ENCODE measurements at places on chromosomes 2 and 18. TPM values are rescaled to one million over a fixed set of nuclear protein-coding genes. Genes with fewer than 3 reads are reported as not detected.
A peak's percentile ranks its signal among the peaks of the same experiment; 100 is the strongest.

- peak; percentile 67 for DNase-seq
Measured at GRCh38 chr18:63016270-63016669, 300.9 kb downstream of the PHLPP1 start.

GRCh38 chr2:175181104-175181876 lies at the start of gene ATP5MC3:
TSS of gene ATP5MC3 (minus strand) at chr2:175181710. CDS start at chr2:175181393, 317 bp downstream.
- DNase-seq = peak; percentile 95

DNA sequence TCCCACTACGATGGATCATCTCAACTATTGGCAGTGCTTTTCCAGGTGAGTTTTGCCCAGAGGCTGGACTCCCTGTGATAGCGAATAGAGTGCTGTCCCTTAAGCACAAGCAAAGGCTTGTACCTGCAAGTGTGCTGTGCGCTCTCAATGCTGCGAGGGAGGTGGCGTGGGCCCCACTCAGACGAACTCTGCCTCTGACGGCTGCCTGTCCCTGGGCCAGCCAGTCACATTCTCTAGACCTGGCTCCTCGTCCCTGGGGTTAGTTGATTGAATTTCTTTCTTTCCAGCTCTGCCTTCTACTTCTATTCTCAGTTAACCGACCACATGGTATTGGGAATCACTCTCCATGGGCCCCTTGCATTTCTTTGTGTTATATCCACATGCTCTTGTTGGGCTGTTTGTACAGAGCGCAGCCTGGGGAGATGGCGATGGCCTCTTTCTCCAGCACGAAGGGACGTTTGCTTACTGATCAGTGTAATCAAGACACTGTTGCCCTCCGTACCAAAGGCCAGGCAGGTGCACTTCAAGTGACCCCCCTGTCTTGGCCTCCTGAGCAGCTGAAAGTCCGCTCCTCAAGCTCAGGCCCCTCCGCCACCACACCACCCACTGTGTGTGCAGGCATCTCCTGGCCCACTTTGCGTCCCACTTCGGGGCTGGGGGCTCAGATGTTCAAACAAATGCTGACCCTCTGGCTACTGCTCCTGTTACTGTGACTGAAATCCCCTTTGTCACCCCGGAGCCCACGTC lies 151.3 kb downstream of the ZNF236 start:
- DNase-seq = no peak

DNA sequence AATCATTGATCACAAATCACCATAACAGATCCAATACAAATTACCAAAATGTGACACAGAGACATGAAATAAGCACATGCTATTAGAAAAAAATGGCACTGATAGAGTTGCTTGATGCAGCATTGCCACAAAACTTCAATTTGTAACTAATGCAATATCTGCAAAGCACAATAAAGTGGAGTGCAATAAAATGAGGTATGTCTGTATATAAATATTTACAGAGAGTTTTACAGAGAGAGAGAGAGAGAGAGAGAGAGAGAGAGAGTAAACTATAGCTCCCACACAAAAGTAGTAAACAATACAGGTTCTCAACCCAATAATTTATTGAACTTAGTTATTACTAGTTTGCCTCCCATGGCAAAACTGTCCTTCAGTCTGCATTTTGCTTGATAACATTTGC lies 1807.0 kb downstream of the SUCLG1 start:
- DNase-seq = no peak

GRCh38 chr2:10828346-10828745 lies 15.8 kb upstream of the PDIA6 start:
- DNase-seq = no peak

DNA sequence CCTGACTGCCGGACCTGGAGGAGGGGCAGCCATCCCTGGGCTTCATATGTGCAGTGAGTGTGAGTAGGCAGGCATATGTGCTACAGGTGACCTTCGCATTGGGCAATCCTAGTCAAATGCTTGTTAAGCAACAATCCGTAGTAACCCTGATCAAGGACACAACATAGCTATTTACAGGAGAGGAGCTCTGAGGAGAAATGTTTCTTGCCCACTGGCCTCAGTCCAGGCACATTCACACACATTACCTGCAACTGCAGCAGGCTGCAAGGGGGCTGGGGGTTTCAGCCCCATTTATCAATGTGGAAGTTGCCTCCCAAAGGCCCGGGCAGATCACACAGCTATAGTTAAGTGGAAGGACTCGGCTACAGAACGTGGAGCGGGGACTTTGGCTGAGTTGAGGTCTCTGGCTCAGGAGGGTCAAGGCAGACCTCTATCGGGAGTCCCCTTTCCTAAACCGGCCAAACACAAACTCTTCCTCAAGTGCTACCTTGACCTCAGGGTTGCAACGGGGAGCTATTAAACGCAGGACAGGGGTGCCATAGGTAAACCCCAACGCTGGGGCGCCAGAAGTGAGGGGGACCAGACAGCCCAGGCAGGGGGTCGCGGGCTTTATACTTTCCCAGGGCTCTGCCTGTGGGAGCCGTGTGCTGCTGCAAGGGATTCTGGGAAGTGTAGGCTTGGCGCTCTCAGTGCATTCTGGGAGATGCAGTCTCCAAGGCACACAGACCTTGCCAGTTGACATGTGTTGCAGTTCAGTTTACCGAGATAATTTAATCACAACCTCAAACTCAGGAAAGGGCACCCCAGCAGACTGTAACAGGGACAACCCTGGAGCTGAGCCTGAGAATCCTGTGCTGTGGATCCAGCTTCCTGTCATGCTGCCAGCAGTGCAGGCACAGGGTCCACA lies 9.4 kb downstream of the KHK start:
- peak; percentile 23 for DNase-seq

DNA sequence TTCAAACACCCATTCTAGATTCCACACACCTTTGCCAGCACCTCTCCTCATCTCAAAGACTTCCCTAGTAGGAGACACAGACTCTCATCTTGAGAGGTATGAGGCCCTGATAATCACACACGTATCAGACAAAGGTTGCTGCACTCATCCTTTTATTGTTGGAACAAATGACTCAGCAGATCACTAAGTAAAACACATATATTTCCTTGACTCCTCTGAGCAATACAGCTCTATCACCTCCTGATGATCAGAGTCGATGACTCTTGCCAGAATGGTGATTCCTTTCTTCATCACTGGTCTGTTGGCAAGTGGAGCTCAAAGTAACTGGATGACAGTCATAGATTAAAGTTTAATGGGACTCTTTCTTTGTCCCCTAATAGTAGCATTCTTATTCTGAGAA lies 1049.2 kb upstream of the ZEB2 start:
- DNase-seq = peak; percentile 69

DNA sequence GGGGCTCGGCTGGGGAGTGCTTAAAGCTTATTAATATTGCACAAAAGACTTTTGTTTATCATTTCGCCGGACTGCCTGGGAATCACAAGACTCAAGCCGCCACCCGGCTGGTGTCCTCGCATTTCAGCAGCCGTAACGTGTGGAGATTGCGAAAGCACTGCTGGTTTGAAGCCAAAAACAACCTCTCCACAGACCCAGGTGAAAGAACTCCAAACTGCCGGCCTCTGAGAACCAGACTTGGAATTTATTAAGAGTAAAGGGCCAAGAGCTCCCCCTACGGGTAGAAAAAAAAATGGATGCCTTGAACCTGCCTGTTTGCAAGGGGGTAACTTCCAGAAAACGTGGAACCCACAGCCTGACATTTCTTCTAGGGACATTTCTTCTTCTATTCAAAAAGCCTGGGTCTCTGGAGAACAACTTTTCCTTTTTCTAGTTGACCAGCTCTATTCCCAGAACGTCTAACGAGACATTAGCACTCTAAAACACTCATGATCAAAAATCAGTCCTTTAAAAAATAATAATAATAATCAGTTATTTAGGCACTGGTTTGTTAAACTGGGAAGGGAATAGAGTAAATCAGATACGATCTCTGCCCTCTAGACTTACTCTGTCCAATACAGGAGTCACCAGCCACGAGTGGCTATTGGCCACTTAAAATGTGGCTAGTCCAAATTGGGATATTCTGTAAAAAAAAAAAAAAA lies 216.3 kb downstream of the C1D start:
- DNase-seq = peak; percentile 98

DNA sequence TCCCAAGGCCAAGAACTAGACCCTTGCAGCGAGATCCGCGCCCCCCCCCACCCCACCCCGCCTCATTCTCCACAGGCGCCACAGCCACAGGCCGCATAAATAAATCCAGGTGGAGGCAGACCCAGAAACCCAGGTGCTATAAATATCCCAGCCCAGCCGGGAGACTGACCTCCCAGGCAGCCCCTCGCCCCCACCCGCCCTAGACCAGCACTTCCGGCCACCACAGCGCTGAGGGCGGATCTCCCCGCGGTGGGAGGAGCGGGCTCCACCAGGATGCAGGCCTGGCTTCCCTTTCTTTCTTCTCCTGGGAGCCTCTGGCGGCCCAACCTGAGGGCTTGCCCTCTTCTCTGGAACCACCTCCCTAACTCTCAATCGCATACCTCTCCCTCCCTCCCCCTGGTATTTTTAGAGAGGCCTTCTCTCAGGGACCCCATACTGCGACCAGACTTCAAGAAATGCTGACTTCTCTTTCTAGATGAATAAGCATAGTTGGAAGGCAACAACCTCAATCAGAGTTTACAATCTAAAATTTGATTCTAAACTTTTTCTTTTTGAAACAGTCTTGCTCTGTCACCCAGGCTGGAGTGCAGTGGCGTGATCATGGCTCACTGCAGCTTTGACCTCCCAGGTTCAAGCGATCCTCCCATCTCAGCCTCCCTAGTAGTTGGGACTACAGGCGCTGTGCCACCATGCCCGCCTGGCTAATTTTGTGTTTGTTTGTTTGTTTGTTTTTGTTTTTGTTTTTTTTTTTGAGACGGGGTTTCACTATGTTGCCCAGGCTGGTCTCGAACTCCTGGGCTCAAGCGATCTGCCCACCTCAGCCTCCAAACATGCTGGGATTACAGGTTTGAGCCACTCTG lies 55.0 kb downstream of the PKDCC start:
- no peak for DNase-seq

GRCh38 chr2:199756743-199757142 lies 94.2 kb downstream of the FTCDNL1 start:
- DNase-seq = no peak

DNA sequence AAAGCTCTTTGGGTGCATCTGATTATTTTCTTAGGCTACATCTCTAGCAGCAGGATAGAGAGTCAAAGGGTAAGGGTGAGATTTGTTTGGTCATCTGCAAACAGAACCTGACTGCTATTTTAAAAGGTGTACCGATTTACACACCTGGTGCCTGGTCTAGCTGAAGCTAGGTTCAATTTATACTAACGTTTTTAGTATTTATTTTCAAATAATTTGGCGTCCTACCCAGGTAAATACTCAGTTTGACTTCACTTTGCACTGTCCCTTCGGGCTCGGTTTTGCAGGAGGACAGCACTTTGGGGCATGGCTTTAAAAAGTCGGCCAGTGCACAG lies 683 bp downstream of the PTRHD1 start:
- DNase-seq = no peak

GRCh38 chr2:38380397-38381130 lies 3.5 kb upstream of the ATL2 start:
- no peak for DNase-seq

PCARE gene
- not detected for total RNA-seq

UGT1A8 gene
- total RNA-seq = 0.46 TPM

PRKAG3 gene
- total RNA-seq = not detected

RGPD3 gene
- total RNA-seq = 0.04 TPM

All from PC-3 (cell line).